ENCODE measurements at places on chromosomes 7 and 10. TPM values are rescaled to one million over a fixed set of nuclear protein-coding genes. Genes with fewer than 3 reads are reported as not detected.

GRCh38 chr10:16436367-16436757 is 448 bp upstream of the PTER start:
- no peak for DNase-seq

GRCh38 chr7:110646804-110647203 is 444.1 kb upstream of the LRRN3 start:
- DNase-seq = no peak

TEX47 gene
- not detected for polyA plus RNA-seq

COBL gene
- polyA plus RNA-seq = 24.9 TPM

Data from left kidney (tissue), 8 donors.